ENCODE measurements at places on chromosomes 7 and 10.

GRCh38 chr10:13659887-13660550 is 73.3 kb downstream of the PRPF18 start:
- no peak for DNase-seq

DNA sequence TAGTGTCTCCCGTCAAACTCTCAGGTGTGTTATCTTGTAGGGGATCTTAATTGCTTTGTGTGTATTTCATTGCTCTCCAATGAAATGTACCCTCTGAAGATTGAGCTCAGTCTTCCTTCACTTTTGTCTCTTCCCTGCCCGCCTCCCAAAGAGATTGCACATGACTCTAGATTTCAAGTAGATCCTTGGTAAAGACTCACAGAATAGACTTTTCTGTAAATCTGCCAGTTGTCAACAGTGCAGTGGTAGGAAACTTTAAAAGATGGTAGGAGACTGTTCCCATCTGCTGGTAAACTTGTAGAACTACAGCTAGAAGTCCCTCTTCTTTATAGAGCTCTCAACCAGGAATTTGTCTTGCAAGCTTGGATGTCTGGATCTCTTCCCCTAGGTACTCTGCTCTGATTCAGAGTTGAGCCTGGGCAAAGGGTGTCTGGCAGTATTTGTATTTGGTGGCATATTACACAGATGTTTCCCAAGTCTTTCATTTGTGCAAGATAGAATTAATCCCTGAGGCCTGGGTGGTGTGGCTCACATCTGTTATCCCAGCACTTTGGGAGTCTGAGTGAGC is 9.6 kb downstream of the CCL26 start:
- DNase-seq: no peak

DNA sequence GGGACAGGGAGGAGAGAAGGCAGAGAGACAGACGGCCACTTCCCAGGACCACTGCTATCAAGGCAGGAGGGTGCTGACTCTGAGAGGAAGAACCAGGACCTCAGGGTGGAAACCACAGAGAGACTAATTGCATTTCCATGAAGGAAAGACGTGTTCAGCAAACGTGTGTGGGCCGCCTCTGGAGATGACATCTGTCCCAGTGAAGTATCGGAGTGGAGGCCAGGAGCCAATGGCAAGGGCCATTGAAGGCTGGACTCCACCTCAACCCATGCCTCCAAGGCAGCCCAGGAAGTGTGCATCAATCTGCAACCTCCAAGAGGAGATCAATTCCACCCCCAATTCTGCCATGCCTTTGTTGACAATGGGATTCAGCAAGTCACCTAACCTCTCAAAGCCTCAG is 229.9 kb downstream of the USP6NL start:
- no peak for DNase-seq

DNA sequence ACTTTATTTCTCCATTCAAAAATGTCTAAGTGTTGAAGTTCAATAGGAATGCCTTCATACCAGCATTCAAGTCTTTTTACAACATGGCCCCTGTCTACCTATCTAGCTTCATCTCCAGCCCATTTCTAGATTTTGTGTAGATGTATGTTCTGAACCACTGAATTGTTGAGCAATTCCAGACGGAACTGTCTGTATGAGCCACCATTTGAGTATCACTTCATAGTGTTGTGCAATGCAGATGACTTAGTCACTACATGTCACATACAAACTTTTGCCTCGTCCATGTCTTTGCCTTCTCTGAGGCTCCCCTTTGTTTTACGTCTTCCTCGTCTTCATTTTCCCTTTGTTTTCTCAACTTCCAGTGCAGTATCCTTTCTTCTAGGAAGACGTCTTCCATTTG is 118.1 kb downstream of the INHBA start:
- no peak for DNase-seq

- DNase-seq: no peak
These were observed 712.9 kb upstream of the NRP1 start for GRCh38 chr10:34047389-34047788.

DNA sequence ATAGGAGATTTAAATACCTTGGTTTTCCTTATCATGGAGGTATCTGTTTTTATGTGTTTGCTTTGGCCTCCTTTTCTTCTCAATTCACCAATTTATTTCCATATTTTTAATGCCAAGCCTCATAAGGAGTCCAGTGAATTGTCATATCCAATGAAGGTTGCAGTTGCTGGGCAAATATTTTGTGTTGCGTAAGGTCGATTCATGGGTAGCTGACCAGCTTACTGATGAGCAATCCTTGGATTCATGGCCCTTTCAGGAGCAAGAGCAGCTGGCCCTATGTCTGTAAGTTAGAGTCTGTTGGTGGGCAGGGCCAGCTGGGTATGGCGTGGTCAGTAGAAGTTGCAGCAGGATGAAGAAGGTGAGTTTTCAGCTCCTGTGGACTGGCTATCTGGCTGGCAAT is 182.9 kb downstream of the PFKFB3 start:
- DNase-seq: no peak

DNA sequence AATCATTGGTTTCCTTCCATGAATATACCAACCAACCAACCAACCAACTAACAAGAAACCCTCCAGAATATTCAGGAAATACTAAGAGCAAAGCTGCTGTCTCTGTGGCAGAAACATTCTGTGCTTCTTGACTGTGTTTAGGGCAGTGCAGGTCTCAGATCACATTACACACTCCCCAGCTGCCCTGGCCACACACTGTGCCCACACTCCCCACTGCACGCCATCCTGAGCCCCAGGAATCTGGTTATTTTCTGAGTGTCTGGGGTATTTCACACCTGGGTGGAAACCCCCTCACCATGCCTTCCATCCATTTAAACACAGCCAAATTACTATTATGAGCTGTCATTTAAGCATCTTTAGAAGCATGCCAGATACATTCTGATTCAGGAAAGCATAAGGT is 183.7 kb upstream of the ANK3 start:
- peak; percentile 31 for DNase-seq

DNA sequence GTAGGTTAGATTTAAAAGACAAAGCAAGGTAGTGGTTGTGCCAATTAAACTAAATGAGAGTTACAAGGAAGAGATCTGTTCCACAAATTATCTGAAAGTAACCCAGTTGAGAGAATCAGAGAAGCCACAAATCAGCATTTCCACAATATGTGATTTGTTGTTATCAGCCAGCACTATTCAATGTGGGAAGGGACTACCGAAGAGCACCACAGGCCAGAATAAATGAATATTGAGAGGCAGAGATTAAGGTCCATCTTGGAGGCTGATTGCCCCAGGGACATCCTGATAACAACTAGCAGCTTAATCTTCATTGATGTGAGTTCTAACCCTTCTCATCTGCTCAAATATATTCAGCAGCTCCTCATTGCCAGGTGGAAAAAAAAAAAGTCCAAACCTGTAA is 367.6 kb downstream of the MALRD1 start:
- no peak for DNase-seq

- DNase-seq: no peak
These were observed 285.0 kb downstream of the BMPER start for GRCh38 chr7:34190299-34190698.

GRCh38 chr10:132697578-132698200 is 88.3 kb downstream of the NKX6-2 start:
- DNase-seq: no peak

GRCh38 chr7:23298141-23298881 is 828 bp upstream of the MALSU1 start:
- DNase-seq: no peak

DNA sequence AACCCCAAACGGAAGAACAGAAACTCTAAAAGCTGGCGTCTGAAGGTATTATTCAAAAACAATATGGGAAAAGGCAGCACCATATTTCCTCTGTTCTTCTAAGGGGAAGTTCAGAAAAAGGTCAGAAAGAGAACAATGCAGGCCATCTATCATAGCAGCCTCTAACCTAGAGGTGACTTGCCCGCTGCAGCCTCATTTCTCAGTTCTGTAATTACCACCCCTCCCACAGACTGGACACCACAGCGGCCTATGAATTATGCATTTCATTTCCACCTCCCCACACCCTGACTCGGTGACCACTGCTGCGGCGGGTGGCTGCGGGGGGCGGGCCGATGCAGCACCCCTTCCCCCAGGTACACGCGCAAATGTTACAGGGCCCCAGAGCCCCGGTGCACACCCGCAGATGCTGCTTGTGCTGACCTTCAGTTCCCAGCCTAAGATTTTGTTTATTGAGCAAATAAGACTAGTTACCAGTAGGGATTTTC is 125.5 kb downstream of the CLEC2L start:
- DNase-seq: no peak

DNA sequence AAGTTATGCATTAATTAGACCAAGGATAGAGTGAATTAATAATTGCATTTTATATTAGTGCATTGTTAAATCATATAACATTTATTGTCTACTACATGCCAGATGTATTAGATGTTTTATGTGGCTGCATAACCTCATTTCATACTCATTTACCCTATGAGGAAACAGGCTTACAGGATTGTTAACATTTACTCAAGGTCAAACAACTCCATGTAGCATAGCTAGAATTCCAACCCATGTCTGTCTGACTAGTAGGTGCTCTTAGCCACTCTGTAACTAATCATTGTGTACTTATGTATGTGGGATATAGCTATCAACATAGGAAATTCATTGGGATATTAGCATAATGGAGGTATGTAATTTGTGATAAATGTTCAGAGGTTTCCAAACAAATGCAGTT is 46.3 kb downstream of the PHYHIPL start:
- no peak for DNase-seq

GRCh38 chr7:34282271-34282670 is 375.7 kb upstream of the NPSR1 start:
- DNase-seq: no peak

- DNase-seq: no peak
These were observed 75.9 kb downstream of the BMPER start for GRCh38 chr7:33981226-33981625.

DNA sequence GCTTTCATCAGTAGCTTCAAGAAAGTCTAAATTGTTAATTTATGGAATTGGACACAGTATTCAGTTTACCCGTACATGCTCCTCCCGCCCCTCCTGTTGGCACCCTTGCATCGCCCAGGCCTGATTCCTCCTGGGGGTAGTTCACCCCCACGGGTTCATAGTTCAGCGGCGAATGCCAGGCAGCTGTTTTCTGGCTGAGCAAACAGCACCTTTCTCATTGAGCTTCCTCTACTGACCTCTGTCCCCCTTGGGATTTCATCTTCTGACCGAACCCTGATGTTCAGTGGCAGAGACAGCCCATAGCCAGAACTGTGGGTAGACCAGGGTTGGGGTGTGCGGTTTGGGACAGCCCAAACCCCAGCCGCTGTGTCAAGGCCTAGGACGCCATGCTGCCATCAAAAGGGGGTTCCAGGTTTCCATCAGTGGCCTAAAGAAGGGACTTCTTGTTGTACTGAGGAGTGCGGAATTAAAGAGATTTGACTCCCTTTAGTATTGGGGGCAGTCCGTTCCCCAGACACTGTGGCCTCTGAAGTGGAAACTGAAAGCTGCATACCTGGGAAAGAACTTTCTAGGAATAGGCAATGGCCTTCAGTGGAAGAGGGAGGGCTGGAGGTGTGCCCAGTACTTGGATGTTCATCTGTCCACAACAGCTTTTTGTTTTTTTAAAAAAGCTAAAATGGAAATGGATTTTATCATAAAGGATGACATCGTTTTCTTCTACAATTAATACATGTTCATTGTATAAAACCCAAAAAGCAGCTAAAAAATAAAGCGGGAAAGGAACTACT is 19.0 kb downstream of the MDH2 start:
- DNase-seq: no peak

- DNase-seq: no peak
These were observed 471.7 kb upstream of the GALNT17 start for GRCh38 chr7:70660154-70660818.

- no peak for DNase-seq
These were observed 326.3 kb upstream of the BMPER start for GRCh38 chr7:33578881-33579672.

- no peak for DNase-seq
These were observed 97.2 kb downstream of the RALA start for GRCh38 chr7:39720586-39720985.

DNA sequence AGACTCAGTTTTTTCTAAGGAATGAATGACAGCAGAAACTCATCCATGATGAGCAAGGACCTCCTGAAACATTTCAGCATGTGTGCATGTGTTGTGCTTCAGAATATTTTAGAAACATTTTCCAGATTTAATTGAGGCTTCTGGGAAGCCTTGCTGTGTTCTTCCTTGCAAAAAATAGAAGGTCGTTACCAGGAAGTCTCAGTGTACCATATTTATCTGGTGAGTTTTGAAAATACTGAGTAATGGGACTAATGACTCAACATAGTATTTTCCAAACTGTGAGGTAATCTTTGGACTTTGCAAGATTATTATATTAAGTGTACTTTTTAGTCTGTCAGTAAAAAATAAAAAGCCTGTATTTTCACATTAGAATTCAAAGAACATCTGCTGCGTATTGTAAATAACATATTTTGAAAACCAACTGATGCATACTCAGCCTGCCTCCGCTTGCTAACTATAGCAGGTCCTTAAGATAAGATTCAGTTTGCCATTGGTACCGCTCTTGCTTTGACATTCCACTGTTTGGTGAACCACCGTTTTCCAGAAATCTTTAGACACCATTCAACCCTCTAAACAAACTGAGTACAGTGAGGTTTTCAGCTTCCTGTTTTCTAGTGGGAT is 739.6 kb upstream of the GALNT17 start:
- no peak for DNase-seq

DNA sequence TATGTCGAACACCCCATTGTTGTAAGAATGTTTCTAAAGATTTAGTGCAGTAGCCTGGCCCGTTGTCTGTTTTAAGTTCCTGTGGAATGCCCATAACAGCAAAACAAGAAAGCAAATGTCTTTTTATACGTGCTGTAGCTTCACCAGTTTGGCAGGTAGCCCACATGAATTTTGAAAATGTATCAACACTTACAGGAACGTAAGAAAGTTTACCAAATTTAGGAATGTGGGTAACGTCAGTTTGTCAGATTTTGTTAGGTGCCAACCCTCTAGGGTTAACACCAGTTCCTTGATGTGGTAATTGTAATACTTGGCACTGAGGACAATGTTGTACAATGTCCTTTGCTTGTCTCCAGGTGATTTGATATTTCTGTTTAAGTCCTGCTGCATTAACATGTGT is 3.2 kb upstream of the GIMAP4 start:
- no peak for DNase-seq

DNA sequence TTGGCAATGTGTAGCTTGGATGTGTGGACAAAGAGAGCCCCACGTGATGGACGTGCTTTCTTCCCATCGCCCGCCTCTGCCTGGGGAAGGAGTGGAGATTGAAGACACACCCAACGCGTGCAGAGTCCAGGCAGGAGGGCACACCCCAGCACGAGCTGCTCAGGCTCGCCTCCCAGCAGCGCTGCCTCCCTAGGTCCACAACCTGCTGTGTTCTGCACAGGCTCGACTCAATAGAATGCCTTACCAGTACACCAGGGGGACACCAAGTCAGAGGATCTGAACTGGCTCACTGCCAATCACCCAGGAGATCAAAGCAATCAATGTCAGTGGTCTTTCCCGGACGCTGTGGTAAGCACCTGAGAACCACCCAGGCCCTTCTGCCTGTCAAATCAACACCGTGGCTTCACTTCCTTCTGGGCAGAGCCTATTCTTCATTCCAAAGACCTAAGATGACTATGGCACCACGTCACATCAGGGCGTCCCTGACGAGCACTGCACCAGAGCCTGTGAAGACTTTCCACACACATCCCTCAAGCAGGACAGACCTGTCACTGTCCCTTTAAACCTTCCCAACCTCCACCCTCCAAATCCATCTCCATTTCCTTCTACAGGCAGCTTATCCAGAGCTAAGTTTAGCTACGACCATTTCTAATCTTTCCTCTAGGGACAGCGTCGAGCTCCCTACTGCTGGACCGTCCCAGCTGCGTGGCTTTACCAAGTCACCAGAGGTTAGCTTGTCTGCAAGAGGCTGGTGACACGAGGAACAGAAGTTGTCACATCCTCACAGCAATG is 72.3 kb downstream of the AMZ1 start:
- DNase-seq: no peak

GRCh38 chr7:47576031-47576865 is 5.7 kb downstream of the TNS3 start:
- no peak for DNase-seq
